ENCODE measurements at places on chromosomes 2 and 18. TPM values are rescaled to one million over a fixed set of nuclear protein-coding genes. Genes with fewer than 3 reads are reported as not detected.
A peak's percentile ranks its signal among the peaks of the same experiment; 100 is the strongest.

Gene ZBTB7C
- not detected for total RNA-seq

Gene SGPP2
- 0.05 TPM for total RNA-seq

Gene STPG4
- total RNA-seq: not detected

Gene ZNF396
- total RNA-seq: 1.7 TPM

Gene PRPF40A
- total RNA-seq: 105 TPM

DNA sequence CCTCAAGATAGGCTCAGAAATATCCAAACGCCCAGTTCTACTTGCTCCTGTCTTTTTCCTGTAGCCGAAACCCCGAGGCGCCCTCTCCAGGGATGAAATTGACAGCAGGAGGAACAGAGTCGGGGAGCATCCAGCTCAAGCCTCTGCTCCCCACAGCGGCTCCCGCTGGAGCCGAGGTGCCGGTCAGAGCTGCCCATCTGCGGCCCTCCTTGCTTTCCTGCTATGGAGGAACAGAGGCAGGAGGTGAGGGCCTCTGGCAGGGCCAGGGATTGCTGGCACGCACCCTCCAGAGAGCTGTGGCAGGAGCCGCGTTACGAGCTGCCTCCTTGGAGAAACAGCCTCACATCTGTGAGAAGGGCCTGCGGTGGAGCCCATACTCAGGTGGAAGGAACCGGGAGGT lies 172.1 kb downstream of the RNF144A start:
- no peak for DNase-seq

GRCh38 chr2:15159751-15160177 lies 401.4 kb downstream of the NBAS start:
- DNase-seq: peak; percentile 49

GRCh38 chr2:224982910-224983711 lies 59.2 kb downstream of the DOCK10 start:
- peak; percentile 53 for DNase-seq

DNA sequence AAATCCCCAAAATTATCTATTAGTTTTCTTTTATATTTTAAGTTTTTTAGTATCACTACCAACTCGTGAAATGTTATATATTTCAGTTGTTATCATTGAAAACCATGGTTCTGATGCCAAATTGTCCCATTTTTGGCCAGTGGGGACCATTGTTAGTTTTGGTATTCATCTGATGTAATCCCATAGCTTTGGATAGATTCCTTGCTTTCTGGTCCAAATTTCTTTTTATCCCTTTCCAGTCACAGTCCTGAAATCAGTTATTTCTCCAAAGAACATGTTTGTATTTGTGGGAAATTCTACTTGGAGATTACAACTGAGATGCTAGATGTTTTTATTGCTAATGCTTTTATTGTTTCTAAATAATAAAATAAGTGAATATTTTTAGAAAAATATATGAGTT lies 976.8 kb upstream of the CRIM1 start:
- no peak for DNase-seq

GRCh38 chr2:121293450-121294325 lies 8.7 kb upstream of the TFCP2L1 start:
- DNase-seq: no peak

GRCh38 chr2:33573657-33574056 lies 25.4 kb downstream of the FAM98A start:
- DNase-seq: no peak

GRCh38 chr2:45919711-45920111 lies 268.2 kb downstream of the PRKCE start:
- no peak for DNase-seq

Data from M059J (cell line).